ENCODE measurements at places on chromosomes 4 and X.

GRCh38 chr4:95155759-95156451 lies 392.9 kb downstream of the UNC5C start:
- no peak for DNase-seq

GRCh38 chr4:126262665-126263064 lies 947.9 kb downstream of the FAT4 start:
- no peak for DNase-seq

- no peak for DNase-seq
Observed at GRCh38 chrX:143632625-143633410, 3.1 kb downstream of the SLITRK4 start.

DNA sequence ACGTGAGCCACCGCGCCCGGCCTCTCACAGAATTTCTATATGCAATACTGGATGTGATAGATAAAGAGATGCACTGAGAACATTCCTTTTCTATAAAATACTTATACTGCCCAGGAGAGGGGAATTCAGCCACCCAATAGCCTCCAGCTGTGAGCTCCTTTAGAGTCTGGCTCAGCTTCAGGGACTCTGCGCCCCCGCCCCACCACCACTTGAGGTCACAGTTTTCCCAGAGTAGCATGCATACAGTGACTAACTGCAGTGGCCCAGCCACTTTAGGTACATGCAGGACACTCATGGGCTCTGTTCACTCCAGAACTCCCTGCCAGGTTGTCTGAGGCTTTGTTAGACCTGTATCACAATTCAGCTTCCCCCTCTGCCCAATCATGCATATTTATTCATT lies 144.4 kb upstream of the TET2 start:
- DNase-seq = no peak

DNA sequence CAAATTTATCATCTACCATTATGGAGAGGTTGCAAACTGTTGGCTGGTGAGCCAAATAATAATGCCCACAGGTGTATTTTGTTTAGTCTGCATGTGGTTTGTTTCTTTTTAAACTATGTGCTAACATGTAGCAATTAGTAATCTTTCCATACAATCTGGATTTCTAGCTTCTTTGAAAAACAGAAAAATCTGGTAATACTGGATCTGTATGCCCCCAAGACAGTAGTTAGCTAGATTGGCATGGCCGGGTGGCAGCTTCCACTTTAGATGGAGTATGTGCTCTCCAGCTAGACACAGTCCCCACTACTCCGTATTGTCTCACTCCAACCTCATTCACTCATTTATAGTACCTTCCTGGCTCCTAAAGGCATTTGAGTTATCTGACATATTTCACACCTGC lies 91.3 kb downstream of the NHSL2 start:
- DNase-seq = no peak

DNA sequence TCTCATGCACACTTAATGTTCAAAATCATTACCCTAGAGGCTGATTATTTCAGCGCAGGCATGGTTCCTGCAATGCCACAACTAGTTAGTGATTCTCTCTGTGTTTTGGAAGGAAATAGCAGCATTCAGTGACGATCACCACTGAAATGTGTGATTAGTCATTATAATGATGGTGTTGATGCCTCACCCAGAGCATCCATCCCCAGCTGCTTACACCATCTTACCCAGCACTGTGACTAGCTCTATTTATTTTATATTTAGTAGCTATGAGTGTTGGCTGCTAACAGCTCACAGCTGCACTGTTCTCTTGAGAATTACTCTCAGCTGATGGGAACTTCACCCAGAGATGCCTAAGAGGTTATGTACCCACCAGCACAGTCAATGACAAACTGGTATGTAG lies 60.5 kb upstream of the TSPAN7 start:
- no peak for DNase-seq

DNA sequence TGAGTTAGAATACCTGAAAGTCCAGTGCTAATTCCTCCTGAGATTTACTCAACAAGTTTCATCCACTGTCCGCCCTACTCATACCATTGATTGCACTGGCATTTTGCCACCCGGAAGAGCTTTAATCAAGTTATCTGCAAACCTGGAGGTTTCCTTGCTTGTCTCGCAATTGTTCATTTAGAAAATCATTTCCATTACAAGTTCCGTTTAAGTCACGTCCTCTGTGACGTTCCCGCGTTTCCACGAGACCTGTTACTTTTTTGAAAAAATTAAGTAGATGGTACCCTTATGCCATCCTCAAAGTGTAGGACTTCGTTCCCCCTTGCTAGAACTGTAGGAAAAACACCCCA lies 761 bp upstream of the FRYL start:
- peak; percentile 29 for DNase-seq

GRCh38 chr4:124640022-124640730 lies 72.4 kb downstream of the ANKRD50 start:
- no peak for DNase-seq

GRCh38 chr4:102815981-102816380 lies 11.4 kb downstream of the UBE2D3 start:
- DNase-seq = no peak

DNA sequence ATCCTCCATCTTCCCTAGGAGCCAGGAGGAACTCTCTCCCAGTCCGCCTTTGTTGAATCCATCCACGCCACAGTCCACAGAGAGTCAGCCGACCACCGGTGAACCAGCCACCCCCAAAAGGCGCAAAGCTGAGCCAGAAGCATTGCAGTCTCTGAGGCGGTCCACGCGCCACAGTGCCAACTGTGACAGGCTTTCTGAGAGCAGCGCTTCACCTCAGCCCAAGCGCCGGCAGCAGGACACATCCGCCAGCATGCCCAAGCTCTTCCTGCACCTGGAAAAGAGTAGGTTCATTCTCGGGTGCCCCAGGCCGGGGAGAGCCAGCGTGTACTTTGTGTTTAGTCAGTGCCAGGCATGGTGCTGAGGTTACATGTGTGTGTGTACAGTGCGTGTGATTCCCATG lies 7.4 kb downstream of the MSL3 start:
- no peak for DNase-seq

All from activated T-cell treated with anti-CD3 and anti-CD28 coated beads for 24 hours (primary cell).